Adrenal gland (tissue), 19 donors: ENCODE measurements at places on chromosomes 5 and 9.

- DNase-seq = no peak
Measured at GRCh38 chr5:77396017-77396416, 96.1 kb downstream of the WDR41 start.

GRCh38 chr5:91373600-91373999 is 9.5 kb downstream of the ARRDC3 start:
- no peak for DNase-seq

- DNase-seq = no peak
Measured at GRCh38 chr5:133457439-133458355, 154.6 kb downstream of the FSTL4 start.

DNA sequence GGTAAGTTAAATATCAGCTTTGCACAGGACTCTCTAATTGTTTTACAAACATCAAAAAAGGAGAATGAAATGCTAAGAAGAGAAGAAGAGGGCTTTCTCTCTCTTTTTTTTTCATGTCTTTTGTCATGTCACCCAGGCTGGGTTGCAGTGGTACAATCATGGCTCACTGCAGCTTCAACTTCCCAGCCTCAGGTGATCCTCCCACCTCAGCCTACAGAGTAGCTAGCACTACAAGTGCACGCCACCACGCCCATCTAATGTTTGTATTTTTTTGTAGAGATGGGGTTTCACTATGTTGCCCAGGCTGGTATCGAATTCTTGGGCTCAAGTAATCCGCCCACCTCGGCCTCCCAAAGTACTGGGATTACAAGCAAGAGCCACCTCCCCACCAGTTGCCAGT is 18.6 kb downstream of the SERINC5 start:
- DNase-seq = no peak

DNA sequence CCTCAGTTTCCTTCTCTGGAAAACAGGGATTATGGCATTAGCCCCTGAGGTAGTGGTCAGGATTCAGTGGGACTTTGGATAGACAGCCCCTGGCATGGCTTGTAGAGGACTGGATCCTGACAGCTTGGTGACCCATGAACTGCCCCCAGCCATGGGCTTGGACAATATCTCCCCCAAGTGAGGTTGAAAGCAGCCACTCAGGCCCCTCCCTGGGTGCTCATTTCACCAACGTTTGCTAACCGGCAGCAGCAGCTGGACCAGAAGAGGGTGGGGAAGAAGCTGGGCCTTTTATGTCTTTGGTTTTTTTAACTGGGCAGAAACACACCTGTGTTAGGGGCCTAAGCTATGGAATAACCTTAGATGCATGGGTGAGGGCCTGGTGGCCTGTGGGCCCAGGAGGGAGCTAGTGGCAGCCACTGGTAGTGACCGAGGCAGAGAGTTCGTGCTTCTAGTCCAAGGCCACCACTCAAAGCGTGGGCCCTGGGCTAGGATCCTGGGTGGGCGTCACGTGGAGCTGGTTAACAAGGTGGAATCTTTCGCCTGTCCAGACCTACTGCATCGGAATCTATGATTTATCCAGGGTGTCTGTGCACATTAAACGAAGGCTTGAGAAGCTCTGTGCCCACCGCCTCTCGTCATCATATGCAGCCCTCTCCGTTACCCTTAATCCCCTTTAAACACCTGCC is 1.9 kb downstream of the SLC2A8 start:
- DNase-seq = peak; percentile 25

DNA sequence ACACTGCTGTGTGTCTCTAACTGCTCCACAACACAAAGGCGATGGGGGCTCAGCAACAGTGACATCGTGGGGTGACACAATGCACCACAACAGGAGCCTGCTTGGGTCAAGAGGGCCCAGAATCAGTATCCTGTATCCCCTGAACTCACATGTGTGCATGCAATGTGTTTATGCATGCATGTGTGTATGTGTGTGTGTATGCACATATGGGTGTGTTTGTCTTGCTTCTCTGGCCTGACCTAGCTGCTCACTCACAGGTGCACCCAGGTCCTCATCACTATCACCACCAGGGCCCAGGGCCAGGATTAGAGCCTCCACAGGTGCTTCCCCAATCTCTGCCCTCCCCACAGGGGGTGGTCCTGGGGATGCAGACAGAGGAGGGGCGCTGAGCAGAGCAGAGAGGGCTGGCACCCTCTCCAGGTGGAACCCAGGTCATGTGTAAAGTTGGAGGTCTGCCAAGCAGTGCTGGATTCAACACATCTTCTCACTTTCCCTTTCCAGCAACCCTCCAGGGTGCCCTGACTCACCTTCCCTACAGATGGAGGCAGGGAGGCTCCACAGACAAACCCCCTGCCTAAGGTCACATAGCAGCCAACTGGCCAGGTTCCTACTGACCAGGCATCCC is 18.1 kb upstream of the ZNF484 start:
- DNase-seq = no peak

- DNase-seq = no peak
Measured at GRCh38 chr5:132785365-132785764, 8.3 kb upstream of the SEPTIN8 start.

GRCh38 chr9:104412238-104412637 is 91.8 kb upstream of the OR13F1 start:
- no peak for DNase-seq

DNA sequence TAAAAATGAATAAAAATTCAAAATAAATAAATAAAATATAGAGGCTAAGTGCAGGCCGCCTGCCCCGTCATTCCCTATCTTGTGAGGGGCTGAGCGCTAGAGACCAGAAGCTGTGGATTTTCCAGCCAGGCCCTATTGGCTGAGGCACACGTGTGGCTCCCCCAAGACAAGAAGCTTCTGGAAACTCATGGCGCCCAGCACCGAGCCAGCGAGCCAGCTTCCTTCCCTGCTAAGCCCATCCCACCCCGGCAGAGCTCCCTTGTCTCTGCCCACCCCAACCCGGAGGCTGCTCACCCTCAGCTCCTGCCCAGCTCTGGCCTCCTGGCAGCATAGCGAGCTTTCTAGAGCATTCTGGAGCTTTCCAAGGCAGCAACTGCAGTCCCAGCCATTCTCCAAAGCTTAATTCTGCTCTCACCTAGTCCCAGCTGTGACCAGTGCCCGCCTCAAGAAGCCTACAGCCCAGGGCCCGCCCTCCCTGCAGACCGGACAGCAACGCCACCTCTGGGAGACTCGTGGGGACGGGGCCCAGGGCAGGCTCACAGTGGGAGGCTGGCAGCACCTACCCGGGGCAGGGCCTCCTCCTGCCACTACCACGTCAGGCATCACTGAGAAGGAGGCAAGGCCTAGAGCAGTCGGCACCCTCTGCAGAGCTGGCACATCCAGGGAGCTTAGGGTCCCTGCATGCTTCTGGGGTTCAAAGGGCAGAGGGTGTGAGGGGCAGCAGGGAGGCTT is 23.2 kb upstream of the TMEM250 start:
- DNase-seq = no peak

- DNase-seq = no peak
Measured at GRCh38 chr9:137173796-137174664, 2.2 kb upstream of the TMEM210 start.

DNA sequence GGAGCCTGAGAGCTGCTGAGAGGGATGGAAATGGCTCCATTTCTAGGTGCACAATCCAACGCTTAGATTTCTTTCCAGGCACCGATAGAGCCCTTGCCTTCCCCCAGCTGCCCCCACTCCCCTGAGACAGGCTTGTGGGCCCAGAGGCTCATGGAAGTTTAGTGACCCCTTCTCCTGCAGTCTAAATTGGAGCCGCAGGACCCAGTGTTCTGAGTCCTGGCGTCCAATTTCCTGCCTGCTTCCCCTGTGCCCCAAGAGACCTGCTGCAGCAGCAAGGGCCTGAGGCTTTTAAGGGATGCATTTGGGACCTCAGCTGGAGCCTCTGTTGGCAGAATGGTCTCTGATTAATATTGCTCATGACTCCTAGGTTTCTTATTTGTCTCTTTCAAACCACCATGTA is 61.7 kb downstream of the RGS3 start:
- no peak for DNase-seq

DNA sequence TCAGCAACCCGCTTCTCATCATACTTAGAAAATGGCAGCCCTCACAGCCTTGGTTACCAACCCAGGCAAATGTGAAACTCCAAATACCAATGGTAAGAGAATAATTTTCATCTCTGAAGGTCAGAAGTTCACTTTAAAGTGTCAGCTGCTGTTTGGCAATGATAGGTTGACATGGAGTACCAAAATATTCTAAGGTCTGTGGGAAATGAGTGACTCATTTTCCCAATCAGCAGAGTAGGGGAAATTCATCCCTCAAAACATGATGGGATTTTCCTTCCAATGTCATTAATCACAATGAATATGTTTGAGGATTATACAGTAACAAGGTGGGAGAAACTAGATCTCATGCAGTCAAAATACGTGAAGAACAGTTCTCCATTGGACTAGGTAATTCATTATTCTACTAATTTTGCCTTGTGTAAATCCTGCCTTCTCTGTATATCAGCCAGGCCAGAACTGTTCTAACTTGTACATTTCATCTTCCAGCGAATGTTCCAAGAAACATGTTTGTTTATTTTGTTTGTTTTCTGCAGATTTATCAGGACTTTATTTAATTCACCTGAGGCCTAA is 53.1 kb upstream of the ERBIN start:
- no peak for DNase-seq

- no peak for DNase-seq
Measured at GRCh38 chr9:131545003-131545785, at the start of gene PRRT1B. Gene PRRT1B (plus strand): TSS chr9:131545523. CDS start chr9:131545616, 93 bp downstream.
